Stimulated activated CD4-positive, alpha-beta T cell treated with anti-CD3 and anti-CD28 coated beads, Interleukin-4, amount 100 ng/mL, for 48 hours (primary cell): ENCODE measurements at places on chromosomes 1 and 21.

DNA sequence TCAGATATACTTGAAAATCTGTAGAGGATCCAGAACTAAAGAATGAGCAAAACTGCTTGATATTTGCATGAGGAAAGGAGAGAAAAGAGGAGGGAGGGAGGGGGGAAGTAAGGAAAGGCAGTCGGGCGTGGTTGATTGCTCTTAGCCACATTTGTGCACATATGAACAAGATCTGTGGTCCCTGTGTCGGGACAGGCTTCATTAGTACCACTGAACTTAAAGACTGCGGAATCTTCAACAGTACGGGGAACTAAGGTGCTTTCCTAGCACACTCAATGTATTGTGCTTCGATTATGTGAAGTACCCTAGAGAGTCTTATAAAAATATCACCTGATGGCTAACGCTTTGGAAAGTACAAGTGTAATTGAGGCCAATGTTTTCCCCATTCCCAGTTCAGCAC, 59.9 kb downstream of the ZBTB18 start:
- no peak for DNase-seq

- no peak for DNase-seq
These were observed 1.7 kb downstream of the DR1 start for GRCh38 chr1:93347334-93347899.

DNA sequence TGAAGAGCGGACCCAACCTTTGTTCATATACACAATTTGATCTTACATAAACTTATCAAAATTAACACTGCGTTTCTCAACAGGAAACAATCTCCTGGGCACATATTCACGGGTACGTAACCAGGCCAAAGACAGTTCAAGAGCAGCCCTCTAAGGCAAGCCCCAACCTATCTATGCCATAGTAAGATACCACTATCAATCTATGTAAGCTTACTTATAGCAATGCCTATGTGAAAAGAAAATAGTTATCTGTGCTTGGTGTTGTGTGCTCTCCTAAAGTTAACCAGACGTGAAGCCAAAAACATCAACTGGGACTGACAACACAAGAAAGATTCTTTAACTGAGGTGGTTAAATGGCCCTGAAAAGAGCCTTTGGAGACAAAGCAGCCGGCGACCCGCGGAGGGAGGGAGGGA, 49.4 kb upstream of the BOLA1 start:
- DNase-seq, result no peak

GRCh38 chr1:226609836-226610455, 61.4 kb downstream of the STUM start:
- DNase-seq, result no peak

DNA sequence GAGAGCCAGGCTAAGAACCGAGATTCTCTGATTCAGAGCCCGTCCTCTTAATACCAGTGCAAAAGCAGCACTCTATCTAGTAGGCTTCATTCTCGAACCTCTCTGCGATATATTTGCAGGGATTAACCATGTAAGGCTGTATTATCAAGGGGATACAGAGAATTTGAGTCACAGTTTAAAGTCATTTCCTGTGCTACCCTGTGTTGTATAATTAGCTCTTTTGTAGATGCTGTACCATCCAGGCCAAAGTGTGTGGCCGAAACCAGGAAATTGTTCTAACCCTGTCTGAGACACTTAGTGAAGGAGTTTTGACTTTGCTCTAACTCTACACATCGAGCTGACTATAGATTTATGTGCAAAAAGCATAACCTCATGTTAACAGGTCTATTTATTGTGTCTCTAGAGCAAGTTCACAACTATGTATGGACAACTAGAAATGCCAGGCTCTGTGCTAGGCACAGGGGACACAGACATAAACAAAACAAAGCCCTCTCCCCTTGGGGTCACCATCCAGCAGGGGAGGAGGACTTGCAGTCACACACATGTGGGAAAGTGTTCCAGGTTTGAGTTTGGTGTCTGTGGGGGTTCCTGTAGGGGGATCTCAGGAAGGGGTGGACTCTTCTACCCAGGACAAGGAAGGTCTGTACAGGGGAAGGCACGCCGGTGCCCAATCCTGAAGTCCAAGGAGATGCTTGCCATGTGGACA, 182.2 kb downstream of the DHRS3 start:
- no peak for DNase-seq

- no peak for DNase-seq
These were observed 37.5 kb downstream of the CDC42BPA start for GRCh38 chr1:227280836-227281235.

DNA sequence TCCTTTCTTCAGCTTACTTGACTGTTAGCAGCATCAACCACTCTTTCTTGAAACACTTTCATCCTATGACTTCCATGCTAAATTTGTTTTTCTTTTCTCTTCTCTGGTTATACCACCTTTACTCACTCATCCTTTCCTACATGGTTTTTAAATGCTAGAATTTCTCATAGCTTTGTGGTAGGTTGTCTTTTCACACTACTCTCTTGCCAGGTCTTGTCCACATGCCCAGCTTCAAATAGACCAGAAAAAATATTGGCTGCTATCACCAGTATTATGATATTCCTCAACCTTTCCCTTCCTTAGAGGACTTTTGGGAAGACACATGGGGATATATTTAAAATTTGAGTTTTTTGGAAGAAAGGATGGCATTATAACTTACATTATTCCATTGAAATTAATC, 48.8 kb downstream of the PPP1R12B start:
- no peak for DNase-seq

DNA sequence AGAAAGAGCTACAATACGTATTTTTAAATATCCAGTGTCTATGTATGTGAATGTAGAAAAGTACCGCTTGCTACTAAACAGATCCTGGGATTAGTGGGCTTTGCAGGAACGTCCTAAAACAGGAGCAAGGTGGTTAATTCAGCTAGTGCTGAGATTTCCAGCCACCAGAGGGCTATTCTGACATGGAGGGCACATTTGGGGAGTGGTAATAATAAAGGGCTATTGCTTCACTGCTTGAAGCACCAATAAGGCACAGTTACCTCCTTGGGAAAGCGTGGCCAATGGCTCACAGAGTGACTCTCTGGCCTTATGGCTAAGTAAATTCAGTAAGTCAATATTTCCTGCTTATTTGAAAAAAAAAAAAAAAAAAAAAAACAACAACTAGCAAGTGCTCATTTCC, 152.4 kb downstream of the GABPA start:
- DNase-seq, result no peak

GRCh38 chr1:19617376-19617775, 26.7 kb upstream of the NBL1 start:
- no peak for DNase-seq

- DNase-seq, result no peak
These were observed 2.1 kb downstream of the GUK1 start for GRCh38 chr1:228142155-228142691.
